ENCODE measurements at places on chromosomes 3 and 15.

DNA sequence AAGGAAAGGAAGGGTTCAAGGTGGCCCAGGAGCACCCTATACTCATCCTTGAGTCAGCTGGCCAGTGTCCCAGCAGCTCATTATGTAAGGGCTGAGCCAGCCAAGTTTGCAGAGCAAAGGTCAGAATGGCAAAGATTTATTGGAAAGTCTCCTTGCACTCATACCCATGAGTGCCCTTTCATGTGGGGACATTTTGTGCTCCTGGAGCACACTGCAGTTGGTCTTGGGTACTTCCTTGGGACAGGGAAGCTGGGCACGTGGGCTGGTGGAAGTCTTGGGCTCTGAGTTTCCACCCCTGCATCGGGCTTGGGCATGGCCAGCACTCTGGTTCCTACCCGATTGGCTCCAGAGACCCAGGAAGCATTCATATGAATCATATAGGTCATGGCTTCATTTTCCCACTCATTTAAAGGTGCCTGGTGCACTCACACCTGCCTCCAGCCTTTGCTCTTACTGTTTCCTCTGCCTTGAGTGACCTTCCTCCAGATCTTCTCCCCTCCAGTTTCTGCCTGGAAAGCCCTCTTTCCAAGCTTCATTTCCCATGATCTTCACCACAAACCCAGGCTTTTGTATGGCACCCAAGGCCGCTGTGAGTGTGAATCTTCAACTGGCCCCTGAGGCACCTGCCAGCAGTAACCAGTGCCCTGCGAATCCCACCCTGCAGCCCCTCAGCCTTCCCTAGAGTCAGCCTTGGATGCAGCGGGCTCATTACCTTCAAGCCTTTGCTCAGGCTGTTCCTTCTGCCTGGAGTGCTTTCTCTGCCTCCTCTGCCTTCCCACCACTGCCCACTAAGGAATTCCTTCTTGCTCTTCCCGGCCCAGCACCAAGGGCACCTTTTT lies 10.5 kb upstream of the PRKCD start:
- DNase-seq: no peak

GRCh38 chr15:67915461-67916374 lies 75.9 kb upstream of the RNU6-1 start:
- no peak for DNase-seq

DNA sequence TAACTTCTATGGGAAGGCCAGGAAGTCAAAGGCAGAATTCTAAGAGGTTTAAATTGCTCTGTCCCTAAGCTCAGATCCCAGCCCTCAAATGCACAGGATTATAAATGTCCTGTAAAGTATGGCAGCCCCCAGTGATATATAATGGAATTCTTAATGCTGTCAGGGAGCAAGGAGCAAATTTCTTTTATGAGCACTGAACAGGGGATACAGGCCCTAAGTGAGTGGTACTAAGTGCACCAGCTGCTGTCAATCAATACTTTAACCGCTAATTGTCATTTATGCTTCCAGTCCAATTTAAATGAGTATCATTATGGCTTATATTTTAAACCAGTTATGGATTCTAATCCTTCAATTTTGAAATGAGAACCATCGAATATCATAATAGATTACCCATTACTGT lies 4.7 kb downstream of the SLC9A9 start:
- no peak for DNase-seq

GRCh38 chr3:151282921-151283320 lies 4.6 kb upstream of the P2RY14 start:
- no peak for DNase-seq

GRCh38 chr3:39449796-39450195 lies 17.7 kb upstream of the MOBP start:
- no peak for DNase-seq

GRCh38 chr3:67377299-67377698 lies 277.1 kb downstream of the SUCLG2 start:
- no peak for DNase-seq

DNA sequence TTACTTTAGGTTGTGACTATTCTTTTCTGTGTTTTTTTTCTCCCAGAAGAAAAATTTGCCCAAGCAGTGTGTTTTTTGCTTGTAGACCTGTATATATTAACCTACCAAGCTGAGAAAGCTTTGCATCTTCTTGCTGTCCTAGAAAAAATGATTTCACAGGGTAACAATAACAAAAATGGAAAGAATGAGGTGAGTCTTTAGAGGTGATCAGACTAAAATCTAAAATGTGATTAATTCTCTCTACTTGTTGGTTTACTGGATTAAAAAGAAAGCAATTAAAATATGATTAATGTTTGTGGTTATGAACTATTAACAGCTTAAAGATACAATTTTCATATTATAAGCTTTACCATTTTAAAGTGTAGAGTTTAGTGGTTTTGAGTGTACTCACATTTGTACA lies 28.2 kb downstream of the CNOT10 start:
- DNase-seq: no peak

- no peak for DNase-seq
Measured at GRCh38 chr3:107910713-107911259, 180.0 kb downstream of the CD47 start.

- DNase-seq: no peak
Measured at GRCh38 chr3:187624588-187624987, 45.6 kb downstream of the SST start.

GRCh38 chr3:189040656-189041335 lies 131.0 kb upstream of the TPRG1 start:
- DNase-seq: no peak
